ENCODE measurements at places on chromosomes 4 and X.

DNA sequence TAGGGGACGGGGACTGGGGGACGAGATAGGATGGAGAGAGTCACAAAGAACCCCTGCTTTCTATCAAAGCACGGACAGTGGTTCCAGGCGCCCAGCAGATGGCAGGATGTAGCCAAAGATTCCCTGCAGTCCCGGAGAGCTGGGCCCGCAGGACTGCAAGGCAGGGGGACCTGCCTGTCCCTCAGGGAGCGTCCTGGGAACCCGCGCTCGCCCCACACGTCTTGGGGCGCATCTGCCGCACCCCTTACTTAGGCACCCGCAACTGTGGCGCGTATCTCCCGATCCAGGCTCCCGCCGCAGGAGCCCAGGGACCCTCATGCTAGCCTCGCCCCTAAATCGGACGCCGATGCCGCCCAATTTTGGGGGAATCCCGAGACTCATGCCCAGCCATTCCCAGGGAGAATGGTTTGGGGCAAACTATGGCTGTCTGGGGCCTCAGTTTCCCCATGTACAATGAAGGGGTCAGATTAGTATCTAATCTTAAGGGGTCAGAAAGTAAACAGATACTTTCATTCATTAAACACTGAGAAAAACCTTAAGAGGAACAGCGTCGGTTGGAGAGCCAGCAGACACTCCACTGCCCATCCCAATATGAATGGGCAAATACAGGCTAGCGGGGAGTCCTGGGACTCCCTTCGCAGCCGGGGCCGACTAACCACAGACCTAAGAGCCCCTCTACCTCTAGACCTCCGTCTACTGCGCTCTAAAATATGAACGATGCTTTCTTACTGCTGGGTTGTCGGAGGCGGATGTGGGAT is 581 bp upstream of the STK32B start:
- peak; percentile 90 for DNase-seq

- DNase-seq, result peak; percentile 51
These were observed 146.8 kb downstream of the KLHL4 start for GRCh38 chrX:87664381-87664780.

DNA sequence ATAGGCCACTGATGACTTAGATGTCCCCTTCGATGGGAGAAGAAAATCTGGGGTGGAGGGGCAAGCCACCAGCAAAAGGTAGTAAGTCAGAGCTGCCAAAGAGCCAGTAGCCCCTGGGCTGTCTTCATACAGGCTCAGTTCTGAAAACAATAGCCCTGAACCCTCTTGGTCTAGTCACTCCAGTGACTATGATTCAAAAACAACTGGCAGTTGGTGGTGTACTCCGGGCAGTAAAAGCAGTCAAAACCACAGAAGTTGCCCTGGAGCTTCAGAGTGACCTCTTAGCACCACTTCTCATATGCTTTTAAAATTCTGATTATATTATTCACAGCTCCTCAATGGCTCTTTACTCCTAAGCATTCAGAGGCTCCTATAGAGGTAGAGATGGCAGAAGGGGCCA is 164.3 kb upstream of the MAMLD1 start:
- DNase-seq, result no peak

DNA sequence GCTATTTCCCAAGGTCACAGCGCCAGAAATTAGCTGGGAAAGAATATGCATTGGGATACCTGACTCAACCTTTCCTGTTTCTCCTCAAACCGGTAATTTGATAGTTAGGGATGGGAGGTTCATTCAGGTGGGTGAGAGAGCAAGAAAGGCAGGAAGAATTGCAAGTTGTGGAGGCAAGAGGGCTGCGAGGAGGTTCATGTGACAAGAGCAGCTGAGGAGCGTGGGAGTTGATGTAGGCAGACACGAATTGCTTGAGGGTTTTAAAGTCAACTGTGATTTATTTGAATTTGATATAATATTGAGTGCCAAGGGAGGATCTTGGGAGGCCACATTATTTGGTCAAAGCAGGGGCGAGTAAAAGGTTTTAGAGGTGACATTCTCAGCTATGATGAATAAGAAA is 329.0 kb downstream of the STIM2 start:
- DNase-seq, result no peak

GRCh38 chrX:63503541-63503940 is 152.4 kb upstream of the SPIN4 start:
- DNase-seq, result peak; percentile 37

DNA sequence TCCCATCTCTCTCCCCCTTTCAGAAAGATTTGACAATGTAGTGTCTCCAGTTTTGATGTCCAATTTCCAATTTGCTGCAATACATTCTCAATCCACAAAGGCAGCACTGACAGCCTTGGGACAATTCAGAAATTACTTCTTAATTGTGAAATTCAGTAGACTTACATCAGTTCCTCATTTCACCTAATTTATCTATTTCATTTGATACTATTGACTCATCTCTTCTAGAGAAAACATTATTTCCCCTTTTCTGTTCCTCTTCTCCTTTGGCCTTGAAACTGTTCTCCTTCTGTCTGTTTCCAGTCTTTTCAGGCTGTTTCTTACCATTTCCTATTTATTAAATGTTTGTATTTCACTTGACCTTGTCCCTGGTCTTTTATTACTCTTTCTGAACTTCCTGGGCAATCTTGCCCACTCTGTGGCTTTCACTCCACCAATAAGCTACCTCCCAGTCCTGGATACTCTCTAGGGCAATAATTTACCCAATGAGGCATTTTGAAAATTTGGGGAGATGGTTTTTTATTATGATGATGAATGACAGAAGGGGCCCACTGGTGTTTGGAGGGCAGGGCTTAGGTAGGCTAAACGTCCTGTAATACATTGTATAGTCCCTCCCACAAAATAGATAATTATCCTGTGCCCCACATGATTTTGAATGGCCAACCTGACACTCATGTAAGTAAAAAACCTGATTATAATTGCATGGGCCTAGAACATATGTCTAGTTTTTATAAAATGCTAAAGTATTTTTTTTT is 498.0 kb upstream of the BOD1L1 start:
- no peak for DNase-seq

DNA sequence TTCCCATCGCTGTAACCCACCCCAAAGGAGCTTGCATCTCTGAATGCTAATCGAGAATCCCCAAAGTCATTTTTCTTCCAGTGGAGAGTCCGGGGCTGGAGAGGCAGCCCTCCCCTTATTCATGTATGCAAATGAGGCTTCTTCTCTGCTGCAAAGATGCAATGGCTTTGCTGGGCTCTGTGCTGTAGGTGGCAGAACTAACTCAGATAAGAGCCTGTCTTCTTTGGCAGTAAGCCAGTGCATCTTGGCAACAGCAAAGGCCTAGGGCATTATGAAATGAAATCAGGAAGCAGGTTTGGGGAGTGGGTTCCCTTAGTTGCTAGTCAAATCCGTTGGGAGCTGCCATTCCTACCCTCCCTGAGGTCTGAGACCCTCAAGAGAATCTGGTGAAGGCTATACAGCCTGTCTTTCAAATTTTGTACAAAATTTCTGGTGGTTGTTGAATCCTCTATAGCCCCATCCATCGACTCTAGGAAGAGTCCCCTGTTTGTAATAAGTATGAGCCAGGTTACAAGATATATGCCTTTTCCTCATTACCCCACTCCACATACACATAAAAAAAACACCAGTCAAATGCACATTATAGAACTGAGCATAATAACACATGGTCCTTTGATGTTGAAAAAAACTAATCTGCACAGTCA is 290.6 kb upstream of the TAPT1 start:
- DNase-seq, result peak; percentile 79

DNA sequence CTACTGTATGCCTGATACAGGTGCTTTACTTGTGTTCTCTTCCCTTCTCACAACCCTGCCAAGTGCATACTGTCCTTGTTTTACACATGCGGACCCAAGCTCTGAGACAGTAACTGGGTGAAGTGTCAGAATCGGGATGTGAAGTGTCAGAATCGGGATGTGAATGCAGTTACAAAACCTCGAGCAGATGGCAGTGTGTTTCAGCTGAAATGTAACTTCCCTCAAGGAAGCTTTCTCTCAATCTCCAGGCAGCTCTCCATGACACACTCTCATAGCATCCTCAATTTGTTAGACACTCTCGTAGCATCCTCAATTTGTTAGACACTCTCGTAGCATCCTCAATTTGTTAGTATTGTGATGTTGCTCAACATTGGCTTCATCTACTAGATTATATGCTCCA is 1.1 kb upstream of the HPSE start:
- DNase-seq, result no peak

- DNase-seq, result no peak
These were observed 42.9 kb upstream of the HS3ST1 start for GRCh38 chr4:11471618-11472017.

DNA sequence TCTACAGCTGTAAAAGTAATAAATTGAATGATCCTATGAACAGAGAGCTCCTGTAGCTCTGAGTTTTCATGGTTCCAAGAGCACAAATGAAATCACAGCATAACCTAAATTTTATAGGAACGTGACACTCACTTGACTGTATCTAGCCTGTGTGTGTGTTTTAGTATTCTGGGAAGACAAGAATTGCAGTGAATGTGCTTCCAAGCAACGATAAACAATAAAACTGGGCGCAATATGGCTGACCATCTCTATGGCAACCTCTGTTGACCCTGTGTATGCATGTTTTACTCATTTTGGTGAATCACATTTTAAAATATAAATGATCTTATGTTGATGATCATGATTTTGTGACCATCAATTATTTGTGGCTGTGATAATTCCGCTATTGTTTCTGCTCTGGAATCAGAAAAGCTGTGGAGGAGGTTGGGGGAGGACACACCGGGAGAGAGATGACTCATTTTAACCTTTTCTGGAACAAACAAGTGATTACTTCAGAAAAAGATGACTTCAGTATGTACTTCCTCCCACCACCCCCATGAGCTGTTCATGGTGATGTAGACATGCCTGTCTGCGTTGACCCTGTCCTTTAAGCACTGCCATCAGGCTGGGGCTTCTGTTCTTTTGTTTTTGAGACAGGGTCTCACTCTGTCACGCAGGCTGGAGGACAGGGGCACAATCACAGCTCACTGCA is 31.8 kb downstream of the USP11 start:
- DNase-seq, result no peak

DNA sequence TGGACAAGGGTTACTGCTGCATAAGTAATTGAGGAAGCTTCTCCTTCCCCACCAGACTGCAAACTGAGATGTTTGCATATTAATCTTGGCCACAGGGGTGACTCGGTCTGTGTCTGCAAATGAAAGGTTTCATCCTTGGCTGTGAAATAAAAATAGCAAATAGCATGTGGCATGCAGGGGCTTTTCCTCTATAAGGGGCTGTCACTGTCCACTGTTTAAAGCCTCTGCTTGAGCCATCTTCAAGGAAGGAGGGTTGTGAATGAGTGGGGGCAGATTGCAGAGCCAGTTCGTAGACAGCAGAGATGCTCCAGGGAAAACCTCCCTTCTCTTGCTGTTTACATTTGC is 33.3 kb downstream of the TMSB4X start:
- DNase-seq, result no peak

GRCh38 chrX:133523526-133523925 is 108.2 kb upstream of the GPC4 start:
- no peak for DNase-seq

DNA sequence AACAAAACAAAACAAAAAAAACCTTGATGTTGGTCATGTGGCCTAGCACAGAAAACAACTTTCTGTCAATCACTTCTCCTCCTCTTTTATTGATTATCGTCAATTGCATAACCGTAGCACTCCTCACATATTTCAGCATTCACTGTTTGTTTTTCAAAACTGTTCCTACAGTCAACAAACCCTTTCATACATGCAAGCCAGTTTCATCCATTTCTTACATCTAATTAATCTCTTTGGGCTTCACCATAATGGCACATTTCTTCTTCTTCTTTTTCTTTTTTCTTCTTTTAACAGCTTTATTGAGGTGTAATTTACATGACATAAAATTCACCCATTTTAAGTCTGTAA is 246.9 kb downstream of the PTTG2 start:
- no peak for DNase-seq

DNA sequence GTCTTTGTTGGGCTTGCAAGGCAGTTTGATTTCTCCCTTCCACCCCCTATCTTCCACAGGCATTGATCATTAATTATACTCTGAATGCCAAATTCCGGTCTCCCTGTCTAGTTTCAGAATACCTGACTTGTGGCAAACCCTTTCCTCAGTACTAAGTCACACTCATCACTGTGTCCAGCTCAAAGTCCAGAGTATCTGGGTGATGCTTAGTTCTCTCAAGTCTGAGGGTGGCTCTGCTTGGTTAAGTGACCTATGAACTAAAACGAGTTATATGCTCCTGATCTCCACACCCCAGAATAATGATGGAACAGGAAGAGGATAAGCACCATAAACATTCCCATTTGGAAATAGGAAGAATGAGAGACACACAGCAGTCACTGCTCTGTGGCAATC is 6.5 kb downstream of the SMIM9 start:
- no peak for DNase-seq

GRCh38 chr4:183806341-183806740 is 98.8 kb upstream of the STOX2 start:
- DNase-seq, result no peak

DNA sequence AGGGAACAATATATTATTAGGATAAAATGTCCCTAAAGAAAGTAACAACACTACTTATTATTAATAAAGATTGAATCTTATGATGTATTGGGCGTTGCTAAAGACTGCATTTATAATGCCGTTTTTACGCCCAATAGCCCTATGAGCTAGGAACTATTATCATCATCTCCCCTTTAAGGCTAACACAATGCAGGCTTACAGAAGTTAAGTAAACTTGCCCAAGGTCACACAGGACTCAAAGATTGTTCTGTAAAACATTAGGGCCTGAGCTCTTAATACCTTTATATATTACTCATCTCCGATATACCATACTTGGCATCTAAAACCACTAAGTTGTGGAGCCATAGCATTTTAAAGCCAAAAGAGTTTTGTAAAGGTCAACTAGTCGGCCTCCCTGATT is 149.5 kb downstream of the FAM13A start:
- no peak for DNase-seq

DNA sequence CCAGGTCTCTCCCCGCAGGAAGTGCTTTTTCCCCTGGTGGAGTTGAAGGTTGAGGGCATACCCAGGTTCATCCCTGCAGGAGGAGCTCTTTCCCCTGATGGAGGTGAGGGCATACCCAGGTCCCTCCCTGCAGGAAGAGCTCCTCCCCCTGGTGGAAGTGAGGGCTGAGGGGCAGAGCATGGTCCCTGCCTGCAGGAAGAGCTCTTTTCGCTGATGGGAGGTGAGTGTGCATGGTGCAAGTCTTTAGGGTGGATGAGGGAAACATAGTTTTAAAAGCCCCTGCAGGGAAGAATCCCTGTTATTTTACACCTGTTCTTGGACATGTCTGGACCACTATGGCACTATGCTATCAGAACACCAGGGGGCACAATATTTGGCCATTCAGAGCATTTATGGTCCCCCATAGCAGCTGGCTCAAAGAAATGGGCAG is 43.7 kb upstream of the PUDP start:
- no peak for DNase-seq

- no peak for DNase-seq
These were observed 55.3 kb downstream of the TMEM131L start for GRCh38 chr4:153521478-153521877.

GRCh38 chr4:165699055-165699454 is 174.0 kb upstream of the TLL1 start:
- no peak for DNase-seq

DNA sequence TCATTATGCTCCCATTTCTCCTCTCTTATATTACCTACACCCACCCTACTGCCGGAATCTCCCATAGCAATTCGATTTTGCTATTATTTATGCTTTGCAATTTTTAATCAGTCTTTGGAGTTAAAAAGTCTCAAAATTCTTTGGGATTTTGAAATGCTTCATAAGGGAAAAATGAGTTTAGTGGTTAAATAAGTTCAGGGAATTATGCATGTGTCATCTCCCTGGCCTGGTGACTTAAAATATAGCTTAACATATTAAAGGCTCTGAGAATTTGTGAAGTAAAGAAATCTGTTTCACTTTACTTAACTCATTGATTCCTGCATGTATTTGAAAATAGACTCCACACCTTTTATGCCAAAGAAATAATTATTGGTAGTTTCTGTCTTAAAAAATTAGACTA is 185.1 kb upstream of the DIPK2B start:
- no peak for DNase-seq
